ENCODE measurements at places on chromosomes 1 and 21.

DNA sequence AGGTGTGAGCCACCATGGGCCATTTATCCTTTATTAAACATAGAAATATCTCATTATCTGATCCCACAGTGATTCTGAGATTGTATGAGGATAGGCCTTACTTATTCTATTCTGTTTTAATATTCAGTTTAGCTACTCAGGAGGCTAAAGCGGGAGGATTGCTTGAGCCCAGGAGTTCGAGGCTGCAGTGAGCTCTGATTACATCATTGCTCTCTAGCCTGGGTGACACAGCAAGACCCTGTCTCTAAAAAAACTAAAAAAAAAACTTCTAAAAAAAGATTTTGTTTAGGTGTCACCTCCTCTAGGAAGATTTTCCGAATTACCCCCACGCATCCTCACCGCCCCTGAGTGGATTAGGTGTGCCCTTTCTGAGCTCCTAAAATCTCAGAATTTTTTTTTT lies 14.3 kb upstream of the HNRNPU start:
- DNase-seq = no peak

DNA sequence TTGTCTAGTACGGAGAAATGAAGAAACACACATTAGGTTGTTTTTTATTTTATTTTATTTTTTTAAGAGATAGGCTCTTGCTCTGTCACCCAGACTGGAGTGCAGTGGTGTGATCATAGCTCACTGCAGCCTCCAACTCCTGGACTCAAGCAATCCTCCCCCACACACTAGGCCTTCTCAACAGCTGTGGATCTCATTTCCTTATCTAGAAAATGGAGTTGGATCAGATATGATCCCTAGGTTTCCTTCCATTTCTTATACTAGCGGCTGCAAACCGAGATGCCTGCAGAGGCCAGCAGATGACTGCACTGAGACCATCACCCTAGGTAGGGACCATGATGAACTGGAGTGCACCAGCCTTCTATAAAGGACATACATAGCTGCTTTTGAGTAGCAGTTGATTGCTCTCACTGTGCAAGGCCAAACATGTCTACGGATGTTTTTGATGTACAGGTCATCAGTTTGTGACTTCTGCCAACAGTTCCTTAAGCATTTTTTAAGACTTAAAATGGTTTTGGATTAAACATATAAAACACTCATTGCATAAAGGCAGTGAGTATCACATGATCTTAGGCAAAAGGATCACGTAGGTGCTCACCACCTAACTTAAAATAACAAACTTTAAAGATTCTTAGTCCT lies 11.4 kb upstream of the KLHL12 start:
- no peak for DNase-seq

DNA sequence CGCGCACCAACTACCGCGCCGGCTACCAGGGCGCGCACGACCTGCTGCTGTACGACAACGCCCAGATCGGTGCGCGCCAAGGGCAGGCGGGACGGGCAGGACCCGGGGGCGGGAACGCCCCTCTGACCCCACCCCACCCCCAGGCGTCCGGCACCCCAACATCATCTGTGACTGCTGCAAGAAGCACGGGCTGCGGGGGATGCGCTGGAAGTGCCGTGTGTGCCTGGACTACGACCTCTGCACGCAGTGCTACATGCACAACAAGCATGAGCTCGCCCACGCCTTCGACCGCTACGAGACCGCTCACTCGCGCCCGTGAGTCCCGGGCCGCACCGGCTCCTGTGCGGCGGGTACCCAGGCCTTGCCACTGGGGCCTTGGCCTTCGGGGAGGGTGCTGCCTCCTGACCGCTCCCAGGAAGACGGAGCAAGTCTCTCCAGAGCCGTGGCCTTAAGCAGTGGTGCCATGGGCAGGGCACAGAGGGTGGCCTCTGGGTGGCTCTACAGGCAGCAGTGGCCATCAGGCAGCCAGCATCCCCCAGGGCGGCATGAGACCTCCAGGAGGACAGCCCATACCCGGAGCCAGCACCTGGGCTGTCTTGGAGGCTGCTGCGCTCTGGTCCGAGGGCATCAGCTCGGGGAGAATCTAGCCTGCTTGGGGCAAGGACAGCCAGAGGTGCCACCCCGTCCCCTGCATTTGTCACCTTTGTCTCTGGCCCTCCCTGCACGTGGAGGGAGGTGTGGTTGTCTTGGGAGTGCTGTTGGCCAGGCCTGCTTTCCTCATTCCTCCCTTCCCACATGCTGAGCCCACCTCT lies 8.1 kb upstream of the MMP23B start:
- no peak for DNase-seq

- no peak for DNase-seq
Observed at GRCh38 chr1:226574044-226574443, 25.5 kb downstream of the STUM start.

GRCh38 chr1:172531412-172532182 lies 1.4 kb upstream of the SUCO start:
- no peak for DNase-seq

- no peak for DNase-seq
Observed at GRCh38 chr1:240888039-240888786, 276.3 kb upstream of the GREM2 start.

- DNase-seq = no peak
Observed at GRCh38 chr1:147579532-147579931, 38.2 kb downstream of the BCL9 start.

GRCh38 chr1:226643611-226644540 lies 95.2 kb downstream of the ITPKB start:
- DNase-seq = no peak

DNA sequence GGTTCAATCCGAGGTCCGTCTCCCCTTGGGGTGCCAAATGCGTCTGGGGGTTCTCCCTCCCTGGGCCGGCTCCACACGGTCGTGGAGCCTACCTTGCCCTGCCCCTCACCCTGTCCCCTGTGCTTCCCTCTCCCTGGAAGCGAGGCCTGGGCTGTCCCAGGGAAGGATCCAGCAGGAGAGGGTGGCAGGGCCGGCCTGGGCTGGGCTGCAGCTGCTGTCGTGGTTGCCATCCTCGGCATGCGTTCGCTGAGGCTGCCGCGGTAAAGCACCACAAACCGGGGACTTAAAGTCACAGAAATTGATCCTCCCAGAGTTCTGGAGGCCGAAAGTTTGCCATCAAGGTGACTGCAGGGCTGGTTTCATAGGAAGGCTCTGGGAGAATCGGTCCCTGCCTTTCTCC lies 123.0 kb upstream of the TMPRSS2 start:
- DNase-seq = no peak

All from CD4-positive, alpha-beta T cell treated with Interleukin-15 for 4 hours (primary cell).